ENCODE measurements at places on chromosomes 2 and 18. TPM values are rescaled to one million over a fixed set of nuclear protein-coding genes. Genes with fewer than 3 reads are reported as not detected.

CDH2 gene
- total RNA-seq: 18.6 TPM

DNA sequence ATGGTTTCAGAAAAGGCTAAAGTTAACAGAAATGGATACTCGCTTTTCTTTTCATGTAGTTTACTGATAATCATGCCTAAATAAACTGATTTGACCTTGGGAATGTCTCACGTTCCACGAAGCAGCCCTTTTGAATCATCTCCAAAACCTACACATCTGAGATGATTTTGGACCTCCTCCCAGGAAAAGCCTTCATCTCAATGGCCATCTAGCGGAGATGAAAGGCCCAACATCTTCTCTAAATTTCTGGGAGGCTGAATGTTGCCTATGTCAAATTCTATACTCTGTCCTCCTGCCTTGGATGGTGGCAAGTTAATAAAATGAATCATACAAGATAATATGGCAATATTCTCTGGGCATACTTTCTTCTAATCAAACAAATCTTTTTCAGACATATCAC, 448.5 kb downstream of the ZEB2 start:
- H3K36me3 ChIP-seq: no peaks in the 10 kb centered on the region
- H3K4me3 ChIP-seq: no peak overlapping the region
- no peak overlapping the region for H3K27ac ChIP-seq
- H3K27me3 ChIP-seq: no peaks in the 10 kb centered on the region
- no peaks in the 10 kb centered on the region for H3K4me1 ChIP-seq

- DNase-seq: no peak
- peaks cover 14% of the 10 kb centered on the region for H3K36me3 ChIP-seq
- H3K27ac ChIP-seq: no peak overlapping the region
- no peaks in the 10 kb centered on the region for H3K27me3 ChIP-seq
- no peak overlapping the region for H3K4me3 ChIP-seq
- peaks cover 8% of the 10 kb centered on the region for H3K4me1 ChIP-seq
Observed at GRCh38 chr2:70981866-70982810, 3.7 kb downstream of the ANKRD53 start.

LYPD6 gene
- total RNA-seq: 0.06 TPM

DOCK10 gene
- total RNA-seq: not detected

DNA sequence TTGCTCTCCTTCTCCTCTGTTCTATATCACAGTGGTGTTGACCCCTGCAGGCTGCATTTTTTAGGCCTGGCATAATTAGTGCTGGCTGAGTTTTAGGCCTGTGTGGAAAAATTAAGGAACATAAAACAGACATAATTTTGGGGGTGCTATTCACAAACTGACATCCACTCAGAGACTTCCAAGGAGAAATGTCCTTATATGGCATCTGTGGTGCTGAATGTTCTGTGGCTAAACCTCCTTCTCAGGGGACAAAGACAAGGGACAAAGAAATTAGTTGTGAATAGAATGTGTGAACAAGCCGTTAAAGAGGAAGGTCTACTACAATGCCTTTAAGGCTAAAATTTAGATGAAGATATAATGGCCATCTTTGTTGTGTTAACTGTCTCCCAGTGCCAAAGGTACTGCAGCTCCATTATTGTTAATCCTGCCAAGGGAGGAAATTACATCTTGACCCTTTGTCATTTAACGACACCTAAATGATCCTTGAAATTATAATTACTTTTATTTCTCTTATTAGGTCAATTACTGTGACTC, 870.0 kb upstream of the CHAC2 start:
- no peaks in the 10 kb centered on the region for H3K36me3 ChIP-seq
- no peak overlapping the region for H3K4me3 ChIP-seq
- DNase-seq: no peak
- H3K4me1 ChIP-seq: no peaks in the 10 kb centered on the region
- no peaks in the 10 kb centered on the region for H3K27me3 ChIP-seq

DNA sequence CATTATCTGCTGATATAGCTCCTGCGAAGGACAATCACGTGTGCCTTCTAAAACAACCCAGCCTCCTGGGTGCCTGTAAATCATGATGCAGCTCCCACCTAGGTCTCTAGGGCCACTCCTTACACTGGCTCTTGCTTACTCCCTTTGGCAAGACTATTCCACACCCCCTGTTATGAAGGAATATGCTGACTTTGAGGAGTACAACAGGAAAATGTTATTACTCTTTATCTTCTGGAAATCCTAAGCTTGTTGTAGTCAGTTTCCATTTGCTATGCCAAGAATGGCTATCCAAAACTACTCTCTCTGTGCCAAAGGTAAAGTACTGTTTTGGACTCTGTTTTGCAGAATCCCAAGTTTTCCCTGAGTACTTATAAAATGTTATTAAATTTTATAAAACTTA, 7.7 kb downstream of the SGO2 start:
- H3K27me3 ChIP-seq: no peaks in the 10 kb centered on the region
- no peak overlapping the region for H3K4me3 ChIP-seq
- peaks cover under 1% of the 10 kb centered on the region for H3K4me1 ChIP-seq
- no peak for DNase-seq
- peaks cover 4% of the 10 kb centered on the region for H3K36me3 ChIP-seq
- no peak overlapping the region for H3K27ac ChIP-seq

- H3K27ac ChIP-seq: no peak overlapping the region
- DNase-seq: no peak
Observed at GRCh38 chr2:189252991-189253675, 73.6 kb upstream of the COL5A2 start.

GRCh38 chr2:171158790-171159371, 1.8 kb downstream of the TLK1 start:
- H3K36me3 ChIP-seq: no peaks in the 10 kb centered on the region
- no peaks in the 10 kb centered on the region for H3K27me3 ChIP-seq
- peak overlapping the region; percentile 96 for H3K27ac ChIP-seq

DNA sequence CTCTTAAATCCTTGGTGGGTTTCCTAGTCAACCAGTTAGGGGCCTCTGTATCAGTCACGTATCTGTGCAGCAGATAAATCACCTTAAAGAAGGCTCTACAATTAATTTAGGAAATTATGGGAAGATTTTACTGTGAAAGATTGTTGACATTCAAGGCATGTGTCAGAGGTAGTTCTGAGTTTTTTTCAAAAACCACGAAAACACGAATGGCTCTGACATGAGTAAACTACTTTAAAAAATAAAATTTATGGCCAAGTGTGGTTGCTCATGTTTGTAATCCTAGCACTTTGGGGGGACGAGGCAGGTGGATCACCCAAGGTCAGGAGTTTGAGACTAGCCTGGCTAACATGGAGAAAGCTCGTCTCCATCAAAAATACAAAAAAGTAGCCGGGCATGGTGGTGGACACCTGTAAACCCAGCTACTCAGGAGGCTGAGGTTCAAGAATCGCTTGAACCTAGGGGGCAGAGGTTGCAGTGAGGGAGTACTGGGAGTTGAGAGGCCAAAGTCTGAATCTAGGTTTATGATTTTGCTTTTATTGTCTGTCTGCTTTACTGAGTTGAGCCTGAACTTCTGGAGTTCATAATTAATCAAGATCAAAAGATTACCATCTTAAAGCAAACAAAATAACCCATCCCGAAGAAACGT, 77.1 kb downstream of the SPRED2 start:
- H3K4me1 ChIP-seq: peaks cover 89% of the 10 kb centered on the region
- no peak overlapping the region for H3K27ac ChIP-seq
- DNase-seq: no peak
- H3K27me3 ChIP-seq: no peaks in the 10 kb centered on the region
- peaks cover 6% of the 10 kb centered on the region for H3K36me3 ChIP-seq

LYG1 gene
- 0.49 TPM for total RNA-seq

Data from HepG2 (cell line).